AG04450 (cell line): ENCODE measurements at places on chromosomes 1 and 21.
A peak's percentile ranks its signal among the peaks of the same experiment; 100 is the strongest.

- DNase-seq, result no peak
Observed at GRCh38 chr1:182690886-182691443, 6.6 kb upstream of the RGS8 start.

GRCh38 chr1:84095308-84095707 is 48.8 kb upstream of the PRKACB start:
- DNase-seq, result no peak

DNA sequence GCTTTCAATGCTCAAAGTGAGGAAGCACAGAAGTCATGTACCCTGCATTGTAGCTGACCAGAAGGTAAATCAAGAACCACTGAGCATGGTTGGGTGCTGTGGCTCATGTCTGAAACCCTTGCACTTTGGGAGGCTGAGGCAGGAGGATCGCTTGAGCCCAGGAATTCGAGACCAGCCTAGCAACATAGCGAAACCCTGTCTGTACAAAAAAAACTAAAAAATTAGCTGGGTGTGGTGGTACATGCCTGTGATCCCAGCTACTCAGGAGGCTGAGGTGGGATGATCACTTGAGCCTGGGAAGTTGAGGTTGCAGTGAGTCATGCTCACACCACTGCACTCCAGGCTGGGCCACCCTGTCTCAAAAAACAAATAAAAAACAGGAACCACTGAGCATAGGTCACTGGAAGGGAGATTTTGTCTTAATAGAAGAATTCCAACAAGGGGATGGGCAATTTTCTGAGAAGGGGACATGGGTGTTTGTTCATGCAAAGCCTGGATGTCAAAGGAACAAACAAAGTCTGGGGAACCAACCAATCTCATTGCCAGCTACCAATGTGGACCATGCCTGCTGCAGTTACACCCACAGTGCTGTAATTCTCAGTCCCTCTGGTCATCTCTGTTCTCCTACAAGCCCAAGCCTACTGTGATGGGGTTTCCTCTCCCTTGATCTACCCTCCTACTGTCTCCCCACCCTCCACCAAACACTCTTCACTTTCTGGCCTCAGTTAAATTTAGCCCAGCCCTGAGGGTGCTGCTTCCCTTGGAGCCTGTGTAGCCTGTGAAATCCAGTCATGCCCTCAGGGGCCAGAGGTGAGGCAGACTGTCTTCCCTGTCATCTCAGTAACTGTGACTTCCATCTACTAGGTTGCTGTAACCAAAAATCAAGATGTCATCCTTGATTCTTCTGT is 47.9 kb downstream of the ELF3 start:
- DNase-seq, result no peak

GRCh38 chr1:94532077-94532476 is 9.5 kb downstream of the F3 start:
- no peak for DNase-seq

DNA sequence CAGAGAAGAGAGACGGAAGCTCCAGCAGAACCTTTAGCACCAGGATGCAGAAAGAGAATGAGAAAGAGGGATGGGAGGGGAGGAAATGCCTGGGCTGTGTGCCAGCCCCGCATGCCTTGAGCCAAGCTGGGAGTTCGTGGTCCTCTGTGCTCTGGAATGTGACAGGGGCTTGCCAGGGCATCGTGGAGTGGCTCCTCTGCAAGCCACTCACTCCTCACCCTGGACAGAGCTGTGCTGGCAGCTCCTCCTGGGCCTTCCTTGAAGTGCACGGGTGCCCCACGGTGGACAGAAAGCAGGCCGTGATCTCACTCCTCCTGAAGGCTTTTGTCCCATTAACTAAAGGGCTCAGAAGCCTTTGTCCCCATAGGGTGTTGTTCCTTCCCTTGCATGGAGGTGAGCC is 34.8 kb upstream of the PRELP start:
- peak; percentile 37 for DNase-seq

- DNase-seq, result no peak
Observed at GRCh38 chr1:41428738-41429640, 55.5 kb downstream of the EDN2 start.

DNA sequence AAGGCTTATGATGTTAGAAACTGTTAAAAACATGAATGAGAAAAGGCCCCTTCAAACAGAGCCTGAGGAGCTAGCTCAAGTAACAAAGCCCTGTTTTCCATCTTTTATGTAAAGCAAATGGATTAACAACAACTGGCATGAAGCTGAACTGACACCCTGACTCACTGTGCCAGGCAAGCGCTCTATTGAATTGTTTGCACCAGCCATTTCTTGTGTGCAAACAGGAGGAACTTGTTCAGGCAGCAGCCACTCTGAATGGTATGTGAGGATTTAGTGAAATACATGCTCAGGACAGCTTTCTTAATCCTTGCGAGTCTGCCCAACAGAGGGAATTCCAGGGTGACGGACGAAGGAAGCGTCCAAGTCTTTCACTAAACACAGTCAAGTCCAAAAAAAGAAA is 291.1 kb upstream of the ADGRL2 start:
- DNase-seq, result no peak

- no peak for DNase-seq
Observed at GRCh38 chr1:109267743-109268300, 15.1 kb downstream of the PSRC1 start.

DNA sequence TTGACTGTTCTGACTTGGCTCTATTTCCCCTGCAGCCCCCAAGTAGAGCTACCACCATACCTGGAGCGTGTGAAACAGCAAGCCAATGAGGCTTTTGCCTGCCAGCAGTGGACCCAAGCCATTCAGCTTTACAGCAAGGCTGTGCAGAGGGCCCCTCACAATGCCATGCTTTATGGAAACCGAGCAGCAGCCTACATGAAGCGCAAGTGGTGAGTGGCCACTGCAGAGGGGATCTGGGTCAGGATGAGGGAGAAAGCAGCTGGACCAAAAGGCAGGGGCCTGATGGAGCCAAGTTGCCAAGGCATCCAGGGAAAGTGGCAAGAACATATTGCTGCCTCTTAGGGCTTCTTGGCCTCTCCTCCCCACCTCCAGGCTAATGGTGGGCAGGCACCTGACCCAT is 24.1 kb upstream of the TMEM222 start:
- DNase-seq, result no peak

DNA sequence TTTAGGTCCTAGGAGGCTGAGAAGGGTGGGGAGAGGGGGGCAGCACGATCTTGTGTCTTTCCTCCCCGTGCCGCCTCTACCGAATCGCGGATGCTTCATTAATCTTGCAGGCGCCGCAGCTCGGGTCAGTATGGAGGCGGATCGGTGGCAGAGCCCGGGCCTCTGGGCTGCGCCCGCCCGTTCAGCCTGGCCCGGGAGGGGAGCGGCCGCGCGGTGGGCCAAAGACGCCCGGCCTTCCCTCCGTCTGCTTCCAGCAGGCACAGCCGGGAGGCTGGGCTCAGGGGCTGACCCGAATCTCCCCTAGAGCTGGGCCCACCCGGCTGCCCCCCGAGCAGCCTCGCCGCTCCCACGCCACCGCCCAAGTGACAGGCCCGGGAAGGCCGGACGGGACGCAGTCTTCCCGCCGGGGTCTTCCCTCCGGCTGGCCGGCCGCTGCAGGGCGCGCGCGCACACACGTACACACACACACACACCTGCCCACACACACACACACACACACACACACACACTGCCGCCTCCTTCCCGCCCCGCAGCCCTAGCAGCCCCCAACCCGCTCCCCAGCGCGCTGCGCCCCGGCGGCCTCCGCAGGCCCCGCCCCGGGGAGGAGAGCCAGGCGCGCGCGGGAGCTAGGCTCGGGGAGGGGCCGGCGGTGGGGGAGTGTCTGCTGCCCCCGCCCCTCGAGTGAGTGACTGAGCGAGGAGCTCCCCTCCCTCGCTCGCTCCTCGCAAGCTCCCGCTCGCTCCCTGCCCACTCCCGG is at the start of gene C1orf21:
Gene C1orf21 (plus strand): TSS at position 718 of the 757 bp plus-strand sequence. CDS start 90,481 bp downstream, outside the sequence.
- peak; percentile 72 for DNase-seq

DNA sequence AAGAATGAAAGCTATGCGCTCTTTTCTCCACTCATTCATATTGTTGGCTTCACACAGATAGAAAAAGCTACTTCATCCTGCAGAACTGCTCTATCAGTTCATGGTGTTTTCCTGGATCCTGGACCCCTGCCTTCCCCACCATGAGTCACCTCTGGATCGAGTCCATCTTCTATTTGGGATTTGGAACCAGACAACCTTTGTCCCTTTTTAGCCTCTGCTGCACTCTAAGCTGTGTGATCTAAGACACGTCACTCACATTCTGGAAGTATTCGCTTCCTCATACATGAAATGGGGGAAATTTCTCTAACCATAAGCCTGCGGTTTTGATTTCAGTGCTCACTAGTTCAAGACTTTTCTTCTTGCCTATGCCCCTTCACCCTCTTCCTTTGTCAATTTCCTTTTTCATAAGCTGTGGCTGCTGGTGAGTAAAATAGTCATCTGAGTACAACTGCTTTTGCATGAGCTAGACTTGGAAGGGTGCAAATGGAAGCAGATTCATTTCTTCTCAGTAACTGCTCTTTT is 14.1 kb upstream of the DEGS1 start:
- DNase-seq, result no peak

DNA sequence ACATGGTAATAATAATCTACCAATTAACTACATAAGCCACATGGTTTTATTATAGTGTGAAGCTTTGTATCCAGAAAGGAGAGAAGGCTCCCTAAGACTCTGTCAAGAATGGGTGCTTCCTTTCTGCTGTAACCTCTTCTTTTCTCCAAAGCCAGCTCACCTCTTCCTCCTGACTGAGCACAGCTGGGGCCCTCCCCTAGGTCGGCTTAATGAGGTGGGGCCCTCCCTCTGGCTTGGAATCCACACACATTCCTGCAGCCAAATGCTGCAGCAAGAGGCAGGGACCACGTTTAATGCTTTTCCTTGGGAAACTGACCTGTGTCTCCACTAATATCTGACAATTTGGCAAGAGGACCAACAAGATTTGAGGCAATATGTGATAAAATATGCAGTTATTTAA is 94.8 kb downstream of the DSCAM start:
- DNase-seq, result no peak

DNA sequence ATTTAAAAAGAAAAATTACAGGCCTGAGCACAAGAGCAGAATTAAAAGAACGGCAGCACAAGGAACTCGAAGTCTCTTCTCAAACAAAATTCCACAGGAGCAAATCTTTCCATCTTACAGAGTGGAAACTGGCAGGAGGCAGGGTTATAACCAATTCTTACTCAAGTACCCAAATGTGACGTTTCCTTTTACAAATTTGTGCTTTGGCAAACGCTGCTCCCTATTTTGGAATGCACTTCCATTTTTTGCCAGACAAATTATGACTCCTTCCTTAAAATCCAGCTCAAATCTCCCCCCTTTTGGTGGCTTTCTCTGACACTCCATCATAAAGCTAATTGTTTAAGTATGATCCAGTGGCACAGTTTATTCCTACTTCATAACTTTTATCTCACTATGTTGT is 7.8 kb downstream of the ERI3 start:
- no peak for DNase-seq

DNA sequence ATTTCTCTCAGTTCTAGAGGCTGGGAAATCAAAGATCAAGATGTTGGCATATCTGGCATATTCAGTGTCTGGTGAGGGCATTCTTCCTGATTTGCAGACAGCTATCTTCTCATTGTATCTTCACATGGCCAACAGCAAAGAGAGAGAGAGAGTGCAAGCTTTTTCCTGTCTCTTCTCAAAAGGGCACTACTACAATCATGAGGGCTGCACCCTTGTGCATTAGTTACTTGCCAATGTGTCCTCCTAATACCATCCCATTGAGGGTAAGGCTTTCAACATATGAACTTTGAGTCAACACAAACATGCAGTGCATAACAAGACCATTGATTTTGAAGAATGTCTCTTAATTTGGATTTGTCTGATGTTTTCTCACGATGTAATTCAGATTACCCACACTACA is 78.0 kb downstream of the CCDC30 start:
- DNase-seq, result no peak

DNA sequence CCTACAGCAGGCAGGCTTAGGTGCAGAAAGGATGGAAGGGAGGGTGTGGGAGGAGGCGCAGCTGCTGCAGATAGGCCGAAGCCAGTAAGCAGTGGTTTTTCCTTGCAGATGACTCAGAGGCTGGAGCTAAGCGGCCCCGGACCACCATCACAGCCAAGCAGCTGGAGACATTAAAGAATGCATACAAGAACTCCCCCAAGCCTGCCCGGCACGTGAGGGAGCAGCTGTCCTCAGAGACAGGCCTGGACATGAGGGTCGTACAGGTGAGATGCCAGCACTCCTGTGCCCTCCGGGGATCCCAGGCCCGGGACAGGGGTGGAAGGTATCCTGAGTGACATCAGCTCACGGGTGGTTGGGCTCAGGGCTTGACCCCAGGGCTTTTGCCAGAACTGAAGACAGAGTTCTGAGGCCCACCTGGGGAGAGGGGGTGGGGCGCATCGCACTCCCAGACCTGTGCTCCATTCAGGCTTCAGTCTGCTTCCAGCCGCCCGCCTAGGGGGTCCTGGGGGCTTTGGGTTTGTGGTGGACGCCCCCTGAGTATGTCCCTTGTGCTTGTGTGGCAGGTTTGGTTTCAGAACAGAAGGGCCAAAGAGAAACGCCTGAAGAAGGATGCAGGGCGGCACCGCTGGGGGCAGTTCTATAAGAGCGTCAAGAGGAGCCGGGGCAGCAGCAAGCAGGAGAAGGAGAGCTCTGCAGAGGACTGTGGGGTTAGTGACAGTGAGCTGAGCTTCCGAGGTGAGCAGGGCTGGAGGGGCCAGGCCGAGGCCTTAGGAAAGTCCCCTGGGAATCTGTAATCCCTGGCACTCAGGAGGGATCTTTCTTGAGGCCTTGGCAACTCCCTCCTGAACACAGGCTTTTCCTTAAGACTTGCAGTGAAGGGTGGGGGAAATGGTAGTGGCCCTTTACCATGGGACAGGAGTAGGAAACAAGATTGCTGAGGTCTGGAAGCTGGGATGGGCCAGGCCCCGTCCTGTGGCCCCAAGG is 41.5 kb downstream of the LHX4 start:
- DNase-seq, result peak; percentile 68
